ENCODE measurements at places on chromosomes 13 and 19.

DNA sequence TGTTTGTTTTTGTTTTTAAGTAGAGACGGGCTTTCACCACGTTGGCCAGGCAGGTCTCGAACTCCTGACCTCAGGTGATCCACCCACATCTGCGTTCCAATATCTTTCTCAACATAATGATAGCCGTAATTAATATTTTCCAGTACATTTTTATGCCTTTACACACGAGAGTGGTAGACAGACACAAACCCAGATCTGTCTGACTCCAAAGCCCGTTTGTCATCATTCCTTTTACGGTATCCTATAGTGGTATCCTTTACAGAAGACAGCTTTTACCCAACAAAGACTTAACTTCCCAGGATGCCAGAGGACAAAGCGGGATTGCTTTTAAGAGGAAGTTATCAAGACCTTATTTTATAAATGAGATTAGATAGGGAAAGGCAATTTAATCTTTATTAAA lies 59.8 kb downstream of the IPO5 start:
- no peaks in the 10 kb centered on the region for H3K4me1 ChIP-seq
- peaks cover 94% of the 10 kb centered on the region for H3K36me3 ChIP-seq
- no peak overlapping the region for H3K27ac ChIP-seq
- H3K4me3 ChIP-seq = no peak overlapping the region
- H3K27me3 ChIP-seq = no peaks in the 10 kb centered on the region

DNA sequence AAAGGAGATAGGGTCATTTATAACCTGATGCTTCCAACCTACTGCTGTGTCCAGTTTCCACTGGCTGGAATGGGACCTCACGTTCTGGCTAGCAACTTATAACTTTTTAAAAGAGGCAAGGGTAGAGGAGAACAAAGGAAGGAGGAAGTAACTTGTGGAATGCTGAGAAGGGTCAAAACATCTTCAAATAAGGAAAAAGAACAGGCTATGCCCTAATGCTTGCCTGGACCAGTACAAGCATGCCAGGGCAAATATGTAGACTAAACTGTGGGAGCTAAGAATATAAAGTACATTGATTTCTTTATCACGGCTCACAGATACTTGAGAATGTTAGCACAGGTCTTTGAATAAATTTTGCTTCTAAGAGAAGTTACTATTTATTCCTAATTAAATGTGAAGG lies 1.5 kb upstream of the ZNF561 start:
- no peak overlapping the region for H3K4me3 ChIP-seq
- DNase-seq = no peak
- no peak overlapping the region for H3K27ac ChIP-seq
- peaks cover 21% of the 10 kb centered on the region for H3K36me3 ChIP-seq
- H3K4me1 ChIP-seq = peaks cover 14% of the 10 kb centered on the region

GRCh38 chr13:35766663-35767062 lies 290.2 kb upstream of the MAB21L1 start:
- DNase-seq = no peak
- no peak overlapping the region for H3K27ac ChIP-seq
- no peak overlapping the region for H3K4me3 ChIP-seq
- H3K36me3 ChIP-seq = no peaks in the 10 kb centered on the region
- peaks cover 24% of the 10 kb centered on the region for H3K4me1 ChIP-seq
- H3K27me3 ChIP-seq = no peaks in the 10 kb centered on the region

DNA sequence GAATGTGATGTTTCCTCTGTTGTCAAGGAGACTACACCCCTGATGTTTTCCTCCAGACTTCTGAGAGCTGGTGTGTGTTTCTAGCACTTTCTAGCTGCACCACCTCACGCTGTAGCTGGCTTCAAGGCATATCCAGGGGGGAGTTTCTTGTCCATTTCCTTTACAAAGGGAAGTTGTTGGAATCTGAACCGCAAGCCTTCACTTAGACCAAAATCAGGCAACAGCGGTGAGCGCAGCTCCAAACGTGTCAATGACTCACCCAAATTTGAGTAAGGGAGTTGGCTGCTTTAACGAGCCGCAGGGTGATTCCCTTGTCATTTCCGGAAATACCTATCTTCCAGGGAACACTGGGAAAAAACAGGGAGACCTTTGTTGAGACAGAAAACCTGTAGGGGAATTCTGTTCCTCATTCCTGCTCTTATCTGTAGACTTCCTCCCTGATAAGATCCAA lies 2.5 kb downstream of the LDLR start:
- peak overlapping the region; percentile 59 for H3K4me3 ChIP-seq
- no peaks in the 10 kb centered on the region for H3K36me3 ChIP-seq
- H3K27ac ChIP-seq = peak overlapping the region; percentile 83
- peak; percentile 9 for DNase-seq

DNA sequence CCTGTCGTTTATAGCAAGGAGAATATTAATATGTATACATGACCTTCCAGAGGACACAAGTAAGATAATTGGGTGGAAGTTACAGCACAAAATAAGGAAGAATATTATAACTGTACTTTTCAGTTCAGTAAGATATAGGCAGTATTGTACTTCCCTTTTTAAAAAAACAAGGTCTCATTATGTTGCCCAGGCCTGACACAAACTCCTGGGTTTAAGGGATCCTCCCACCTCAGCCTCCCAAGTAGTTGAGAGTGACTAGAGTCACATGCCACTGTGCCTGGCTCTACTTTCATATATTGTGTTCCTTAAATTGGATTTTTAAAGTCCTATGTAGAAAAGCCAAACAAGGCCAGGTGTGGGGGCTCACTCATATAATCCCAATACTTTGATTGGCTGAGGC lies 19.5 kb upstream of the MAB21L1 start:
- H3K36me3 ChIP-seq = no peaks in the 10 kb centered on the region
- H3K4me3 ChIP-seq = no peak overlapping the region
- no peaks in the 10 kb centered on the region for H3K27me3 ChIP-seq
- H3K4me1 ChIP-seq = peaks cover 13% of the 10 kb centered on the region

DNA sequence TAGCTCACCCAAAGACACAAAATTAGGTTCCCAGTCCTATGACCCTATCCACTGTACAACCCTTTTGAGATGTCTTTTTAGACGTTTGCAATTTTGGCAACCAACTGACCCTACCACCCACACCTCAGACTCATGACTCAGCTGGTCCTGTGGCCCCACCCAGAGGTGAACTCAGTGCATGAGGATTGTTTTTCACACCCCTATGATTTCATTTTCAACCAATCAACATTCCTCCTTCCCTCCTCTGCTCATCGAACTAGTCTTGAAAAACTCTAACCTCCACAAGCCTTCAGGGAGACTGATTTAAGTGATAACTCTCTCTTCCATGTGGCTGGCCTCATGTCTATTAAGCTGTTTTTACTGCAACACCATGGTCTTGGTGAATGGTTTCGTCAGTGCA lies 350.7 kb downstream of the UQCRFS1 start:
- H3K27me3 ChIP-seq = no peaks in the 10 kb centered on the region
- H3K4me3 ChIP-seq = no peak overlapping the region
- H3K36me3 ChIP-seq = no peaks in the 10 kb centered on the region
- DNase-seq = no peak
- no peaks in the 10 kb centered on the region for H3K4me1 ChIP-seq
- no peak overlapping the region for H3K27ac ChIP-seq

GRCh38 chr13:46100191-46100815 lies 4.5 kb downstream of the CPB2 start:
- H3K4me3 ChIP-seq = no peak overlapping the region
- H3K27ac ChIP-seq = no peak overlapping the region
- H3K36me3 ChIP-seq = no peaks in the 10 kb centered on the region
- peaks cover 6% of the 10 kb centered on the region for H3K4me1 ChIP-seq
- no peak for DNase-seq
- no peaks in the 10 kb centered on the region for H3K27me3 ChIP-seq

DNA sequence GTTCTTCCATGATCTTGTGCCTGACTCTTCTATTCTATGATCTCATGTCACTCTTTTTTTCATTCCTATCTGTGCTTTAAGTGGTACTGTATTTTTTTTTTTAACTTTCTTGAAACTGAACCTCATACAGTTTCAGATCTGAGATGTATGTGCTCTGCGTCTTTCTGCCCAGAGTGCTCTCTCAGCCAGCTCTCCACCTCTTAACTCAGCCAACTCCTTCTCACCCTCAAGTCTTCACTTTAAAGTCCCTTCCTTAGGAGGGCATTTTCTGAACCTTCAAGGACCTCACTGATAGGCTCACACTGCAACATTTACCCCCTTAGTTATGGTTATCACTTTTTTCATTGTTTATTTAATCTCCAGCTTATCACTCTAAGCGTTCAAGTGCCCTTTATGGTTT lies 158.7 kb downstream of the IRS2 start:
- no peaks in the 10 kb centered on the region for H3K27me3 ChIP-seq
- H3K27ac ChIP-seq = peak overlapping the region; percentile 32
- no peak for DNase-seq

- DNase-seq = no peak
- peaks cover 13% of the 10 kb centered on the region for H3K4me1 ChIP-seq
- H3K4me3 ChIP-seq = peak overlapping the region; percentile 15
- H3K36me3 ChIP-seq = no peaks in the 10 kb centered on the region
- no peaks in the 10 kb centered on the region for H3K27me3 ChIP-seq
These were observed 60.3 kb downstream of the CRYL1 start for GRCh38 chr13:20465218-20465879.

DNA sequence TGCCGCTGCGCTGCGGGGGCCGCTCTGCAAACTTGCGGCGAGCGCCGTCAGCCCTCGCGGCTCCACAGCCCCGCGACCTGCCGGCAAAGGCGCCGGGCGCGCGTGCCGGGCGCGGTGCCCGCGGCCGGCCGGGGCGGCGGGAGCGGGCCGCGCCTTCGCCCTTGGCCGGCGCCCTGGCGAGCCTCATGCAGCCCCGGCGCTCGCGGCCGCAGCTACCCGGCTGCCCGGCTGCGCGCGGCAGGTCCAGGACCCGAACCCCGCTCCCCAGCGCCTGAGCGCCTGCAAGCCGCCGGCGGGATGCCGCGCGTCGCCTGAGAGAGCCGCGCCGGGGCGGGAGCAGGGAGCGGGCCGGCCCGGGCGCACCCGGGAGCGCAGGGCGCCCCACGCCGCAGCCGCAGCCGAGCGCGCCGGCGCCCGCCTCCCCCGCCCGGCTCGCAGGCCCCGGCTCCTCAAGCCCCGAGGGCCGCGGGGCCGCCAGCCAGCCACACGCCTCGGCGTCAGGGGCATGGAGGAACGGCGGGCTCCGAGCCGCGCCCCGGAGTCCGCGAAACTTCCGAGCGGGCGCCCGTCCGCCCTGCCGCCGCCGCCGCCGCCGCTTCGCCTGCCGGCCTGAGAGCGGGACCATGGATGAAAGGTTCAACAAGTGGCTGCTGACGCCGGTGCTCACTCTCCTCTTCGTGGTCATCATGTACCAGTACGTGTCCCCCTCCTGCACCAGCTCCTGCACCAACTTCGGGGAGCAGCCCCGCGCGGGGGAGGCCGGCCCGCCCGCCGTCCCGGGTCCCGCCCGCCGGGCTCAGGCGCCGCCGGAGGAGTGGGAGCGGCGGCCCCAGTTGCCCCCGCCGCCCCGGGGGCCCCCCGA lies 564 bp downstream of the HS6ST3 start:
- peaks cover 4% of the 10 kb centered on the region for H3K4me1 ChIP-seq
- peaks cover 33% of the 10 kb centered on the region for H3K27me3 ChIP-seq
- peak overlapping the region; percentile 52 for H3K4me3 ChIP-seq

- H3K36me3 ChIP-seq = no peaks in the 10 kb centered on the region
- H3K27me3 ChIP-seq = no peaks in the 10 kb centered on the region
- peaks cover 29% of the 10 kb centered on the region for H3K4me1 ChIP-seq
- DNase-seq = no peak
- peak overlapping the region; percentile 32 for H3K4me3 ChIP-seq
- peak overlapping the region; percentile 86 for H3K27ac ChIP-seq
These were observed 3.1 kb downstream of the ABHD17A start for GRCh38 chr19:1882089-1882785.

GRCh38 chr19:32269831-32270230 lies 75.6 kb upstream of the ZNF507 start:
- no peak for DNase-seq
- H3K4me1 ChIP-seq = no peaks in the 10 kb centered on the region
- H3K27me3 ChIP-seq = no peaks in the 10 kb centered on the region
- H3K36me3 ChIP-seq = no peaks in the 10 kb centered on the region

DNA sequence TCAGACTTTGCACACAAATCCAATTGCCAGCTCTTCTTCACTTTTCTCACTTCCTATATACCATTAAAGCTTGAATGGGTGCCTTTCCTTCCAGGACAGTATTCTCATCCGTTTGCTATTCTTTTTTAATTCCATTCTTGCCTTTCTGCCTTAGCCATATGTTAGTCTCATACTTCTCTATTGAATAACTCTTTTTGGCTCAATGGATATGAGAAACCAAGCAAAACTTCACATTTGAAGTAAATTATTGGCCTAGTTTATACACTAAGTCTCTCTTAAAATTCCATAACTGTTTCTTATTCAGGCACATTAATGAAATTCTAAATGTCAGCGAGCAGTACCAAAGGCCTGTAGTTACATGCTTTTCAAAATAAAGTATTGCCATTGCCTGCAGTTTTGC lies 129.6 kb upstream of the FRY start:
- no peaks in the 10 kb centered on the region for H3K36me3 ChIP-seq
- no peaks in the 10 kb centered on the region for H3K27me3 ChIP-seq
- no peak overlapping the region for H3K27ac ChIP-seq
- DNase-seq = no peak
- peaks cover 4% of the 10 kb centered on the region for H3K4me1 ChIP-seq

GRCh38 chr19:54791476-54791875 lies 11.9 kb upstream of the KIR2DL4 start:
- no peak for DNase-seq
- H3K27me3 ChIP-seq = no peaks in the 10 kb centered on the region
- no peaks in the 10 kb centered on the region for H3K4me1 ChIP-seq
- no peak overlapping the region for H3K4me3 ChIP-seq

DNA sequence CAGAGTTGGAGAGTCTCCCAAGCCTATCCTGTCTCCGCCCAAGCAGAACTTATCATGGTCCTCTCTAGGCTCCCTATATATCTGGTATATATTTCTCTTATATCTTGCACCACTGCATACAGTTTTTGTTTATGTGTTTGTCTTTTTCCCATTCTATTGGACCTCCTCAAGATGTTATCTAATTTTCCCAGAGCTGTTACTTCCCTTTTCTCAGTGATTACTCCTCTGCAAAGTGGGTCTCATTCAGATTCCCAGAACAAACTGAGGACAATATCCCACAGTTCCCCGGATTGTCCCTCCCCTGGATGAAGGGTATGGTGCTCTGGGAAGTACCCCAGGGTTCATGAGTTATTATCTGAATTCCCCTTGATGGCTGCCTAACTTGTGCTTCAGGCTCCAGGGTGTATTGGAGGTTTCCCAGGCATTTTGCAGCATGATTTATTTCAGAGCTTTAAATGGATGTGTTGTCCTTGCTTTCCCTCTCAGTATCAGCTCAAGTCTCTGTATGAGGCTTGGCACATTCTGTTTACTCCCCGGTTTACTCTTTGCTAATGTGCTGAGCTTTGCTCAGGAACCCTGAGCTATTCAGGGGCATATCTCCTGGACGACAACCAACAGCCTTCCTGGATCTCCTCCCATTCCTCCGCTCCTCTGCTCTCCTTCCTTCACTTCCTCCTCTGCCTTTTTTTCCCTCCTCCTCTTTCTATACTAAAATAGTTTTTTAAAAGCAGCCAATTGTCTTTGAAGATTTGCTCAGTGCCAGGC lies 329.3 kb downstream of the SPRY2 start:
- H3K4me1 ChIP-seq = peaks cover 28% of the 10 kb centered on the region
- H3K4me3 ChIP-seq = no peak overlapping the region
- H3K27me3 ChIP-seq = no peaks in the 10 kb centered on the region
- H3K27ac ChIP-seq = peak overlapping the region; percentile 50
- H3K36me3 ChIP-seq = no peaks in the 10 kb centered on the region
- DNase-seq = peak; percentile 7

Measured in gastrocnemius medialis (tissue), 4 donors.